ENCODE measurements at places on chromosomes 5 and 9. TPM values are rescaled to one million over a fixed set of nuclear protein-coding genes. Genes with fewer than 3 reads are reported as not detected.
A peak's percentile ranks its signal among the peaks of the same experiment; 100 is the strongest.

- no peak for DNase-seq
Measured at GRCh38 chr5:138949988-138950387, 74.9 kb upstream of the LRRTM2 start.

- no peak for DNase-seq
Measured at GRCh38 chr5:151345808-151346478, 1.4 kb downstream of the SLC36A2 start.

DNA sequence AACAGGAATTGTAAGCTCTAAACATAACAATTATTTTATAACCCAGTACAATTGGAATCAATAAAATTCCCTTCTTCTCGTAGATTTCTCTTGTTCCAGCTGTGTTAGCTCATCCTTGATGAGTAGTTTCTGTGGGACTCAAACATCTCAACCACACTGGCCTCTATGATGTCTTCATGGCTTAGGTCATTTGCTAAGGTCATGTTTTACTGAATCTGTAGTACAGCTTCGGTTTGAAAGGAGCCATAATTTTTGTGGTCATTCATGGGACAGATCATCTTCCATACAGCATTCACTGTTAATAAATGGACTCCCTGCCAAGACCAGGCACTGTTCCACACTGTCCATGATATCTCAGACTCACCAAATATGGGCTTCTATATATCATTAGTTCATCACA lies 369.0 kb upstream of the RFX3 start:
- no peak for DNase-seq

DNA sequence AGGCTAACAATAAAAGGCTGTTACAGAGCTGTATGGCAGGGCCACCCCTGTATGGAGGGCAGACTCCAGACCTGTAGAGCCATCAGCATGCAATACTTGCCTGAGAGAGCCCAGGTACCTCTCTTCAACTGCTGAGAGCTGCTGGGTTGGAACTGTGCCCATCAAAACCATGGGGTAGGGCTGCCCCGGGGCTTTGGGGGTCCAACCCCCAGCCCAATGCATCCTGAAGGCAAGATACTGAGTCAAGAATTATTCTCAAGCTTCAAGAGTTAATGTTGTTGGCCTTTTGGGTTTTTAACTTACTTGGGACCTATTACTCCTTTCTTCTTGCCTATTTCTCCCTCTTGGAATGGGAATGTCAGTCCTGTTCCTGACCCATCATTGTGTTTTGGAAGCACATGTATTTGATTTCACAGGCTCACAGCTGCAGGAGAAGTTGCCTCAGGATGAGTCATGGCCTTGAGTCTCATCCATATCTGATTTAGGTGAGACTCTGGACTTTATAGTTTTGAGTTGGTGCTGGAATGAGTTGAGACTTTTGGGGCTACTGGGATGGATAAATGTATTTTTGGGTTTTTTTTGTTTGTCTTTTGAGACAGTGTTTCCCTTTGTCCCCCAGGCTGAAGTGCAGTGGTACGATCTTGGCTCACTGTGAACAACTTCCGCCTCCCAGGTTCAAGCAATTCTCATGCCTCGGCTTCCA lies 21.0 kb upstream of the CDK7 start:
- DNase-seq, result no peak

DNA sequence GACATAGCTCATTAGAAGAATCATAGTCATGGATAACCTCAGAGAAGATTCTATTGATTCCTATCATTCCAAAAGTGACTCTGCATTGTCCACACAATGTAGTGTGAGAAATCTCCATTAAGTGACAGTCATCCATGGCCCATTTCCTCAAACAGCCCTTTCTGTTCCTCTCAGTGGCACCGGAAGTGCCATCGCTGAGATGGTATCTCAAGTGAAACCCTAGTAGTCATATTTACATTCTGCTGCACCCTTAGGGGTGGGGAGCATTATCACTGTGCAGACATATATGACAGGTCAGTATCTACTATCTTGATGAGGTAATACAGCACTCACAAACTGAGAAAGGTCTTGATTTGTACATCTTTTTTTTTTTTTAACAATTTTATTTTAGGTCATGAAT lies 55.4 kb upstream of the MIER3 start:
- DNase-seq, result no peak

- DNase-seq, result no peak
Measured at GRCh38 chr9:113543296-113543981, 79.9 kb downstream of the RGS3 start.

DNA sequence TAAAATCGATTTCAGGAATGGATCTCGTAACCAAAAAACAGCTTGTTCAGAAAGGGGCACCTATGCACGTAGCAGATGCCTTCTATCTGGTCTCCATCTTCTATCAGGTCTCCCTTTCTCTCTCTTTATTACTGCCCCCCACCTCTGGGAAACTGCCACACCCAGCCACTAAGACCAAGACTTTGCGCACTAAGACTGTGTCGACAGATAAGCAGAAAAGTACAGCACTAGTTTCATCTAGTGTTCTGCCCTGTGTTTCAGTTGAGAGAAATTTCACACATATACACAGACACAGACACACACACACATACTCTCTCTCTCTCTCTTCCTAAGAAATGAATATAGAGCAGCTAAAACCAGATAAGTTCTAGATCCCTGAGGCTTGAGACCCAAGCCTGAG lies 210.1 kb upstream of the MAP3K1 start:
- DNase-seq, result no peak

DNA sequence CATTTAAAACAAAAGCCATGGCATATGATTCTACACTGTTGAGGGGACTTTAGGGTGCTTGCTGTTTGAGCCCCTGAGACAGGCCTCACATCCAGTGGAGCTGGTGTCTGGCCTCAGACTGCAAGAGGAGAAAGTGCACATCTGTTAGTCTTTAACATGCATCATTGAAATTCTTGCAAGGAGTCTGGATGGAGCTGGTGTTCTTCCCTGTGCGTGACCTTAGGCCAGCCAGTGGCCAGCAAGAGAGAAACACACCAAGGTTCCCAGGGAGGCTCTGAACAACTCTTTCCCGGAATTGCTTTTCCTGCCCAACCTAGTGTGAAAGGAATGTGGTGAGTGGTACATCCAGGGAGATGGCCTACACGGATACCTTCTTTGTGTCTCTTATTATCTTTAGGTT lies 282.8 kb upstream of the TNC start:
- no peak for DNase-seq

- no peak for DNase-seq
Measured at GRCh38 chr9:110136802-110137201, 71.2 kb downstream of the C9orf152 start.

- no peak for DNase-seq
Measured at GRCh38 chr5:137572042-137572695, 73.0 kb upstream of the SPOCK1 start.

DNA sequence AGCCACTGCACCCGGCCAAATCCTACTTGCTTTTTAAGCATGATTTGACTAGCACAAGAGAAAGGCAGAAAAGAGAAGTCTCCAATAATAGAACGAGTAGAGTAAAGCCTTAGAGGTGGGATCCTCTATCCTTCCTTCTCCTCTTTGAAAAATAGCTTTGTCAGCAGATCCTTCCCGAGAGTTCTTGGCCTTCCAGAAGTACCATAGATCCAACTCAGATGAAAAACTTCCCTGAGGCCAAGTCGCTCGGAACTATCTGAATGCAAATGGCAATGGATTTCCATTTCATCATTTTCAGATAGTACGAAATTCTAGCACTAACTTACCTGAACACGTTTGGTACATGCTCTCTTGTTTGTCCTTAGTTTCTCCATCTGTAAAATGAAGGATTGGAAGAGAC lies 52.0 kb upstream of the SLIT3 start:
- DNase-seq, result no peak

GRCh38 chr9:130857864-130858738 lies 23.0 kb downstream of the ABL1 start:
- peak; percentile 77 for DNase-seq

DNA sequence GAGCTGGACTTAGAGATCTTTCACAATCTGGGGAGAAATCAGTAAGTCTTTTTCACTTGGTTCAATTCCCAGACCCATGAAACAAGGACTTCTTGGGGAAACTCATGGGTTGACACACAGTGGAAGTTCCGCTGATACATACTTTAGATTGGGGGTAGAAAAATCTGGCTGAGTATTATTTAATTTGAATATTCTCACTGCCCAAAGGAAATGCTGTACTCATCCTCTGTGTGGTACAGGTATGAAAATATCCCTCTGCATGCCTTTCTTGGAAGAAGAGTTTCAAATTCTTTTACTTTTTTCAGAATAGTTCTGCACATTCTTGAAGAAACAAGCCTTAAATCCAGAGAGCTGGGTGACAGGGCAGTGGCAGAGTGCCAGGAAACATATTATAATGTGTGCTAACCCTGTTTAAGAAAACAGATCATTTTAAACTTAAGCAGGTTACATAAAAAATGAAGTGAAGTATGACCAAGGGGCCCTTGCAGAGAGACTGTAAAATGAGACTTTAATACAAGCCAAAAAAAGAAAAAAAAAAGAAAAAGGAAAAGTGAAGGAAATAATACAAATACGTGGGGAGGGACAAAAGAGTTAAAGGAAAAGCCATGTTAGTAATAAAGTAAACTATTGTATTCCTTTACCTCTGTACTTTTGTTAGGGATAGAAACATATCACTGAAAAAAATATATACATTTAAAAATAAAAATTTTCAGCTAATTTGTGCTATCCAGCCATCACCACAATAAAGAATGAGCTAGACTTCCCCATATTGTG lies 173.4 kb upstream of the NR3C1 start:
- no peak for DNase-seq

- no peak for DNase-seq
Measured at GRCh38 chr5:6504677-6505415, 56.2 kb downstream of the UBE2QL1 start.

- DNase-seq, result no peak
Measured at GRCh38 chr9:136605988-136606660, 56.6 kb upstream of the EGFL7 start.

- no peak for DNase-seq
Measured at GRCh38 chr9:126153382-126153781, 173.2 kb upstream of the MVB12B start.

DNA sequence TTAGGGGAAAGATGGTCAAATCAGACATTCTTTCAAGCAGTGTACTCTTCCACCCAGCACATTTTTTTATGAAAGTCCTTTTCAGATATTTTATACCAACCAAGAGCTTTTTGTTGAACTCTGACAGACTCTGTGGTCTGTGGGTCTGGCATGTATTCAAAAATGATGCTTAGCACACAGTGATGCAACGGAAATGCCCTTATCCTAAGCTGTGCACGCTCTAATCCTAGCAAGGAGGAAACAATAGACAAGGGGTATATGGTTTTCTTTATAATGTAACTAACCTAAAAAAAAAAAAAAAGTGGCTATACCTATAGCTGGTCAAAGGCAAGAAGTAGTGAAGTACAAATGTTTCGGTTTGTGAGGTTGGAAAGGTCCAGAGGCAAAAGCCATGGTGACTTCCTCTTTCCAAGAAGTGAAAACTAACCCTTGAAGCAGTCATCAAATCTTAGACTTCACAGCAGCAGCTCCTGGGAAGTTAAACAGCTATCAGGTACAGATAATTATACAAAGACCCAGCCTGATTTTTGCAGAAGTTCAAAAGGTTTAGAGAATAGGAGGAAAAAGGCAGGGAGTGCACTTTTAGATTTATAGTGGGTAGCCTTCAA lies 82.5 kb downstream of the SEMA6A start:
- no peak for DNase-seq

DNA sequence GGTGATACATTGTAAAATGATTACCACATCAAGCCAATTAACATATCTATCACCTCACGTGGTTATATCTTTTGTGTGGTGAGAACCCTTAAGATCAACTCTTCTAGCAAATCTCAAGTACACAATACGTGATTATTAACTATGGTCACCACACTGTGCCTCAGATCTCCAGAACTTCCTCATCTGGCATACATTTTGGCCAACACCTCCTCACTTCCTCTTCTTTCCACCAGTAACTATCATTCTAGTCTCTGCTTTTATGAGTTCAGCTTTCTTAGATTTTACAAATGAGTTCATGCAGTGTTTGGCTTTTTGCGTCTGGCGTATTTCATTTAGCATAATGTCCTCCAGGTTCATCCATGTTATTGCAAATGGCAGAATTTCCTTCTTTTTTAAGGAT lies 35.8 kb downstream of the PRKACG start:
- DNase-seq, result no peak

- DNase-seq, result no peak
Measured at GRCh38 chr5:180294411-180294810, 2.5 kb upstream of the MAPK9 start.

- no peak for DNase-seq
Measured at GRCh38 chr5:157679801-157680200, 8.5 kb downstream of the C5orf52 start.

- DNase-seq, result no peak
Measured at GRCh38 chr5:167688341-167689130, 602.9 kb upstream of the WWC1 start.

GRCh38 chr9:135864447-135865049 lies 42.8 kb downstream of the CAMSAP1 start:
- no peak for DNase-seq

- DNase-seq, result no peak
Measured at GRCh38 chr9:136079211-136079915, 15.7 kb downstream of the NACC2 start.

DNA sequence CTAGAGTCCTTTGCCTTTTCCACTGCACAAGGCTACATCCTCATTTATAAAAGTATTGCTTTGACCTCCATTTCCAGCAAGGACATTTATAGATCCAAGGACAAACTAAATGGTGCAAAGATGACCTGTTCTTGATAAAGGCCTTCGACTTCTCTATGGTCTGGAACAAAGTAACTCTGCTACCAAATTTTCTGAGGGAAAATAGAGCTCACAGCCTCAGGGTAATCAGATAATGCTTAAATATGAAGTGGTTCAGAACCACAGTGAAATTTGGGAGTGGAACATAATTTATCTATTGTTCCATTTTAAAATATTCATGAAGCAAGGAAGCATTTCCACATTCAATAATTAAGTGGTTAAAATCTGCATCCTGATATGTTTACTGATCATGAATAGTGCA lies 137.5 kb downstream of the TTLL11 start:
- DNase-seq, result no peak

DNA sequence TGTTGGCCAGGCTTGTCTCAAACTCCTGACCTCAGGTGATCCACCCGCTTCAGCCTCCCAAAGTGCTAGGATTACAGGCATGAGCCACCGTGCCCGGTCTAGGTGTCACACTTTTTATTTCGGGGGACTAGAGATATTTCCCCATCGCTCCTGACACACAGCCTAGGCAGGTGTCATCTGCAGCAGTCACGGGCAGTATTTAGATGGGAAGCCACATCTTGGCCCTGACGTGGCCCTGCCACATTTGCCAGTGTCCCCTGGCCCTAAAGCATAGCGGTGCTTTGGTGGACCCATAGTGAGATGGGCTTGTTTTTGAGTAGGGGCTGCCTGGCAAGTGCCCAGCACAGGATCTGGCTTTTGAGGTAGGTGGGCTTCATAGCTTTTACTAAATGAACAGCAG lies 45.0 kb upstream of the LRRTM2 start:
- DNase-seq, result no peak

GRCh38 chr5:15338546-15338945 lies 161.4 kb upstream of the FBXL7 start:
- DNase-seq, result no peak

HTR4 gene
- 0.34 TPM for total RNA-seq

GDNF gene
- 0.23 TPM for total RNA-seq

RANBP3L gene
- 2.8 TPM for total RNA-seq

CAMK2A gene
- total RNA-seq, result 0.64 TPM

PCDHGB7 gene
- total RNA-seq, result 10.2 TPM

TJP2 gene
- 96.3 TPM for total RNA-seq

HAVCR2 gene
- 4.5 TPM for total RNA-seq

ADRB2 gene
- total RNA-seq, result 109 TPM

EGFL7 gene
- total RNA-seq, result 49.6 TPM

ADGRD2 gene
- total RNA-seq, result 7.7 TPM

SHOC1 gene
- total RNA-seq, result 0.56 TPM

PKN3 gene
- total RNA-seq, result 3.5 TPM

CNTFR gene
- total RNA-seq, result 5.0 TPM

RLN2 gene
- total RNA-seq, result not detected

STC2 gene
- 0.72 TPM for total RNA-seq

CTSV gene
- total RNA-seq, result 48.8 TPM

PAX5 gene
- not detected for total RNA-seq
